Upper lobe of right lung (tissue), 1 donor: ENCODE measurements at places on chromosomes 4 and X. TPM values are rescaled to one million over a fixed set of nuclear protein-coding genes. Genes with fewer than 3 reads are reported as not detected.
A peak's percentile ranks its signal among the peaks of the same experiment; 100 is the strongest.

- no peak for DNase-seq
These were observed 460.4 kb downstream of the RAPGEF2 start for GRCh38 chr4:159563257-159563656.

GRCh38 chr4:104630272-104630671 lies 135.6 kb upstream of the CXXC4 start:
- no peak for DNase-seq

DNA sequence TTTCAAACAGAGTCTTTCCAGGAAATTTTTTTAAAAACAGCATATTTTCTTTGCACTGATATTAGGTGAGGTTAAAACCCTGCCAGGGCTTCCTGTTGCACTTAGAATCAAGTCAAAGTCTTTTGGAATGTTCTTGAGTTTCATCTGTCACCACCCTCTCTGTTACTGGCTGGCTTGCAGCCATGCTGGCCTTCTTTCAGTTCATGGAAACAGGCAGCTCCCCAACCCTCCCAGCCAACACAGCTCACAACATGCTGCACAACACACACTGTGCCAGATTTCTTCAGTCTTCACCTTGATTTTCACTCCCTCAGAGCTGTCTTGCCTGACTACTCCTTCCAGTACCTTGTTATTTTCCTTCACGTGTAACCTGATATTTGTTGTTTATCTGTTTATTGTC lies 129.5 kb downstream of the KCNIP4 start:
- no peak for DNase-seq

DNA sequence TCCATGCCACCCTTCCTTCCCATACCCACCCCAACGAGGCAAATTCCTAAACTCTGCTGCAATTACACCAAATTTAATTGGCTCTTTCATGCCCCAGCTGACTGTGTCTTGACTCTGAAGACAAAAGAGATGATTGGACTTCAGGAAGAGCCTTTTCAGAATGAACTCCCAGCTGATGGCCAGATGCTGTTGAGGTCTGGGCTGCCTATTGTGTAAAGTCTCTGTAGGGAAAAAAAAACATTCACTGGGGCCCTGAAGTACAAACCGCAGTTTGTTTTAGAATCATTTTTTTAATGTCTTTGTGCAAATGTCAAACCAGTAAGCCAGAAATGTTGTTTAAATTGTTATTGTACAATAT lies 174.8 kb downstream of the HHIP start:
- no peak for DNase-seq

- DNase-seq = no peak
These were observed 34.5 kb upstream of the TLR2 start for GRCh38 chr4:153649572-153649991.

- DNase-seq = no peak
These were observed 58.2 kb upstream of the MXD4 start for GRCh38 chr4:2320152-2320551.

GRCh38 chr4:112146502-112146813 lies 1.2 kb downstream of the FAM241A start:
- DNase-seq = no peak

DNA sequence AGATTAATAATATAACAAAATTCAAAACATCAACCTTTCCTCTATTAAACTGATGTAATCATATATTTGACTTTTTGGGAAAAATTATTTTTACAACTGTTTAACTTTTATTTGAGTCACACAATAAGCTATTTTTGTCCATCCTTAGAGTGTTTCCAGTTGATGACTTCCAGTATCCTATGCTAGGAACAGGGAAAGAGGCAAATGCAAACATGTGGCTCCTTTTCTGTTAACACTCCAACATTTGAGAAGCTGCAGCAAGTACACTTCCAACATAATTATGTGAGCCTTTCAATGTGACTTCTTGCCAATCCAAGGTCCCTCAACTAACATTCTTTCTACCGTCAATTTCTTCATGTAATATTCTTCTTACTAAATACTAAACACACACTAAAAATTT lies 117.7 kb downstream of the PPA2 start:
- no peak for DNase-seq

DNA sequence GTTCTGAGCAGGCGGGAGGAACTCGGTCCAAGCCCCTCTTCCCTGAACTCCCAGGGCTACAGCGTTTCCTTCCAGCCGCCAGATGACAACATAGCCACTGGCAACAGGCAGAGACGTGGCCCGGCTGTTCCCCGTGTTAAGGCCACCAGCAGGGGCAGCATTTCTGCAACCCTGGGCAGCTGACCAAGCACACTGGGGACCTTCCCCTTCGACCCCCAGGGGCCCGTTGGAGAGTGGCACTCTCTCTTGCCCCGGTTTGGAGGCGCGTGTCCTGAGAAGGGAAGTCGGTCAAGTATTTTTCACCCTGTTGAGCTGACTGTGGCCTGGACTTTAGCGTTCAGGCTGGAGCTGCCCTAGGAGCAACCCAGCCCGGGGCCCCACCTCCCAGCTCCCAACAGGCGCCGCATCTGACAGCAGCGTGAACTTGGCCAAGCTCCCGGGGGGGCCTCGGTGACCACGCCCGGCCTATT lies 37.6 kb downstream of the ZBTB49 start:
- peak; percentile 66 for DNase-seq

EMCN gene
- 35.9 TPM for total RNA-seq

DNA sequence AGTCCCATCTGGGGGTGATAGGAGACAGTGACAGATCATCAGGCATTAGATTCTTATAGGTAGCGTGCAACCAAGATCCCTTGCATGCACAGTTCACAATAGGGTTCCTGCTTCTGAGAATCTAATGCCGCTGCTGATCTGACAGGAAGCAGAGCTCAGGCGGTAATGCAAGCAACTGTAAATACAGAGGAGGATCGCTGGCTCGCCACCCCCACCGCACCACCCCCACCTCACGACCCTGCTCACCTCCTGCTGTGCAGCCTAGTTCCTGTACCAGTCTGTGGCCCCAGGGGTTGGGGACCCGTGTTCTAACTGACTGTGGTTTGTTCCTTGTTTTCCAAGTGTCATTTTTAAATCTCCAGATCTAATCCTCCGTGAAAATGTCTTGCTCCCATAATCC lies 89.0 kb upstream of the MAPK10 start:
- no peak for DNase-seq

ACOT9 gene
- total RNA-seq = 42.0 TPM

CT45A5 gene
- total RNA-seq = 1.2 TPM

ZNF280C gene
- 5.1 TPM for total RNA-seq

DNA sequence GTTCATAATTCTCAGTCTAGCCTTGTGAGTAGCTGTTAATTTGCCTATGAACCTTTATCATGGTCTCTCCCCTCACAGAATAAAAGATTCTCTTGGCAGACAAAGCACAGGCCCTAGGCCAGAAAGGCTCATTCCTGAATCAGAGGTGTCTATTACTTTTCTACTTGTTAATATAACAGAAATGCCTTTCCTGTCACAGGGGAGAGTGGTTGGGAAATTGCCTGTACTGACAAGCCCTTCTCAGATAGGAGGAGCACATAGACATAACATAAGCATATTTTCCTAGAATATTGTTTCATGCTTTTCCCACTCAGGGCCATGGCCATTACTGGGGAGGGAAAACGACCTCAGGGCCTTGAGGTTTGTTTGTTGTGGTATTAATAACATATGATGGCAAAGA lies 308.3 kb downstream of the BMPR1B start:
- DNase-seq = no peak

DNA sequence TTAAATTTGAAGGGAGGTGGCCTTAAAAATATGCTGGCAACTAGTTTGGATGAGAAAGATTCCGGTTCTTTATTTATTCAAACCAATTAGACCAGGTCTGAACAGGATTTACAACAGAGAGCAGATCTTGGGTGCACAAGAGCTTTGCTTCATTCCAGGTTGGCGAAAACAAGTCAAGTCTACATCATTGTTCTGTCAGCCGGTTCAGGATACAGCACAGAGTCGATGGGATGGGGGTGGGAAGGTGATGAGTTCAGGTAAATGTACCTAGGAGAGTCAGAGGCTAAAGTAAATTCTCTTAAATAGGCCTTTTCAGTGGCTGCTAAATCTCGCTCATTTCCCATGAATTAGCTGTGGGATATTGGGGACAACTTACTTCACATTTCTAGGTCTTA lies 882 bp upstream of the STIM2 start:
- DNase-seq = no peak

YIPF6 gene
- total RNA-seq = 44.5 TPM

GRCh38 chrX:142999199-142999701 lies 26.5 kb upstream of the SPANXN4 start:
- DNase-seq = no peak

TSPAN7 gene
- total RNA-seq = 74.8 TPM

DNA sequence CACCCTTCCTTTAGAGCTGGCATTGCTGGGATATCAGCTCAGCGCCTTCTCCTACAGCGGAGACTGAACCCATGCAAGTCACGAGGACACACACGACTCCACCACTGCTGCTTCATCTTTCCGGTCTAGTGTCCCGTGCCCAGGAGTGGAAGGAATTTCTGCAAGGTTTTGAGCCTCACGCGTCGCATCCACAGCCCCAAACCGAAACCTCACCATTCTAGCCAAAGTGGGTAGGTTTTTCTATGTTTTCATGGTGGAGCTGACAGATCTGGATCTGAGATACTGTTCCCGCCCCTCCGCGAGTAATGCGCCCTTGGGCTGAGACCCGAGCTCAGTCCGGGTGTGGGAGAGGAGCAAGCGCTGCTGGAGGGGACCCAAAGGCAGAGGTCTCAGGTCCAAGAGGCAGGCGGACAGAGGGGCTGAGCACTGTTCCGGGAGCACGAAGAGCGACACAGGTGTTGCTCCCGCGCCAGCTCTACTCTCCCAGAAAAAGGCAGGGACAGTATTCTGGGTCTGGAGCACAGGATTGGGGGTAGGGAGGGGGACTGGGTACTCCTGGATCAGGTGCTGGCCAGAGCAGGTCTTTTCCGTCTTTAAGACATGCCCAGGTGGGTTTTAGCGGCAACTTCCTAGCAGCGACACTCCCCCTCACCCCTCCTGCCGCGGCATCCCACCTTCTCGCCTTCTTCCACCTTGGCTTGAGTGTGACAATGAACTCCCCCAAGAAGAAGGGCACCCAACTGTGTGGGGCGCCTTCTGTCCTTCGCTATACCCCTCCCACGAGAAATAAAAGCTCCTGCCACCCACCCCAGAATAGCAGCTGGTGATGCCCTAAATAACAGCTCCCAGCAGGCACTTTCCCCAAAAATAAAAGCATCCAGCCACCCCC lies 1.8 kb downstream of the EPHA5 start:
- DNase-seq = peak; percentile 50

DNA sequence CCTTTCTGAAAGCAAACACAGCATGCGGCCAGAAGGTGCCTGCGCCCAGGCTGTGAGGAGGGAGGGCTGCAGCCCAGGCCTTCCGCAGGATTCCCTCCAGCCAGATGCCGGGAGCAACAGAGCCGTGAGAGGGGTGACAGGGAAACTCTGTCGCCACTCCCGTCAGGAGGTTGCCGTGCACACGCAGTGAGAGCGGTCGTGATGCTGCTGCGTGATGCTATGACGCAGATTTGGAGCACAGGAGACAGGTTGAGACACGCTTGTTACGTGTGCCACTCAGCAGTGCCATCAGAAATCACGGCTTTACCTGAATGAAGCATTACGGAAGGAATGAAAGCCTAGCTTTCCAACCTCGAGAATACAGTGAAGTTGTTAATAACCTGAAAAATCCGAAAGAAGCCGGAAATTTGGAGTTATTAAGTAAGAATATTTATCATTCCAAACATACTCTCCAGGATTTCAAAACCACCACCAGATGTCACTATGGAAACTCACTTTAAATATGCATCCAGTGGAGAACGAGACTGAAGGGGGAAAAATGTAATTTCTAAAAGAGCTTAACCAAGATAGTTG lies 54.4 kb downstream of the FAT1 start:
- DNase-seq = no peak

GRCh38 chrX:74262452-74263209 lies 41.3 kb upstream of the ZCCHC13 start:
- no peak for DNase-seq

DNA sequence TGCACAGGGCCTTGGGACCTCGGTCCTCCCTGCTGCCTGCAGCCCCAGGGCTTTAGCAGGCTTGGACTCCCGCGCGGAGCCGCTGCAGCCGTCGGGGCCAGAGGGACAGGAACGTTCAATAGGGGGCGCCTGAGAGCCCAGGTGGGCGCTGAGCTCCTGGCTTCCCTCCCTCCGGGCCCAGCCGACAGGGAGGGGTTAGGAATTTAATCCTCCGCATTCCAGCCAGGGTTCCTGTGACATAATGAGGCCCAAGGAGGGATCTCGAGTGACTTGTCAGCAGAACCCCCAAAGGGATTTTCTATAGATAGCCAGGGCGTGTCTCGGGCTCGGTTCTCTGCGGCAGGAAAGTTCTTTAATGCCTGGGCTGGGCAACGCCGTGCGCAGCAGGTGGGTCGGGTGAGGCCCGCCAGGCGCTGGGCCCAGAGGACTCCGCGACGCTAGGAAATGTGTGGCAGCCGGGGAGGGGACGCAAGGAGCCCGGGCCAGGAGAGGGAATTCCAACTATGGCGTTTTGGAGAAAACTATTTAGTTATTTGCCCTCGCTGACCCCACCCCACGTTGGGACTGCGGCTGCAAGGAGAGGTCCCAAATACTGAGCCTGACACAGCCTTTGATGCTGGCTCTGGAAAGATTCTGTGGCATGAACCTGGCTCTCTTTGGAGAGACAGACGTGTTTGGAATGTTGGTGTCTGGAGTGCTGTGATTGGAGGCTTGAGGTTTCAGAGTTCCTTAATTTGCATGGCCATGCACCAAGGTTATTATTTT lies 285.2 kb upstream of the GATB start:
- peak; percentile 85 for DNase-seq

DNA sequence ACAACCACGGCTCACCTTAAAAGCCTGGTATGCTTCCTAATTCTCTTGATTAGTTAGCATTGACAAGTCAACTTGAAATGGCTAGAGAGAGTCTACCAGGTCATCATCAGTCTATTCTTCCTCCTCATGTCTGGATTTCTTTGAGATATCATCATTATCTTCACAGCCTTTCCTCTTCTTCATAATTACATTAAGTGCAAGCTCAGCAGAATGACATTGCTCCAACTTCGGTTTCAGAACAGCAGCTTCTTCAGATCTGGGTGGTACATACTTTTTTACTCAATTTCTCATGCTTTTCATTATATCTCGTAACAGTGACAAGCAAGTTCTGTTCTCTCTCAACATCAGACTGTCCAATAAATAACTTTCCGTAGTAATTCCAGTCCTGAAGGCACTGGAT lies 337.5 kb upstream of the TENM3 start:
- no peak for DNase-seq

CRLF2 gene
- total RNA-seq = 1.2 TPM

DNA sequence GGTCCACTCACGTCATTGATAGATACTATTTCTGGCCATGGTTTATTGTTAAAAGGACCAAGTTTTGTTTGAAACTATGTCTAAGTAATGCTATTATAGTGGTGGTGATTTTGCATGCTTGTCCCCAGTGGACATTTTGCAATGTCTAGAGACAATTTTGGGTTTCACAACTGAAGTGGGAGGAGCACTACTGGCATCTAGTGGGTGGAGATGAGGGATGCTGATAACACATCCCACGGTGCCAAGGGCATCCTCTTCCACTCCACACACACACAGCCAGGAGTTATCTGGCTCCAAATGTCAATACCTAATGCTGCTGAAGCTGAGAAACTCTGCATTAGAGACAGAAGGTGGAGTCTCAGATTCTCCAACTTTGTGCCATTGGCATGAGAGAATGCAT lies 131.2 kb downstream of the FRMPD4 start:
- no peak for DNase-seq

RNF128 gene
- 18.1 TPM for total RNA-seq
